SHP77 treated with DMSO at 0.1 percent for 48 hours (cell line): ENCODE measurements at places on chromosomes 4 and X.

GRCh38 chr4:106264331-106264728, 51.7 kb downstream of the TBCK start:
- DNase-seq, result no peak

DNA sequence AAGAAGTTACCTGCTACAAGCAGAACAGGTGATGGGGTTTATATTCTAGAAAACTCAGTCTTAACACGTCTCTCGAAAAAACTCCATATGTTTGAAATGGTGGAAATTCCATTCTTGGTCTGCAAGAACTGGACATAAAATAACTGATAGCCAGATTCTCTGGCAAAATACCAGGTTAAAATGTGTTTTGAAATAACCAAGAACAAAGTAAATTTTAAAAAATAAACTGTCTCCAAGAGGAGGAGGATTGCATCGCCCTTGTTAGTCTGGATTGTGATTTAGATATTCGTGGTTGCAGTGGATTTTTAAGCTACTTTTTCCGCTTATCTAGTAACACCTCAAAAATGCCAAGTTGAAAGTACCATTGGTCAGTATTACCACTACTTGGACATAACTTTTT, 40.8 kb downstream of the CENPU start:
- no peak for DNase-seq

DNA sequence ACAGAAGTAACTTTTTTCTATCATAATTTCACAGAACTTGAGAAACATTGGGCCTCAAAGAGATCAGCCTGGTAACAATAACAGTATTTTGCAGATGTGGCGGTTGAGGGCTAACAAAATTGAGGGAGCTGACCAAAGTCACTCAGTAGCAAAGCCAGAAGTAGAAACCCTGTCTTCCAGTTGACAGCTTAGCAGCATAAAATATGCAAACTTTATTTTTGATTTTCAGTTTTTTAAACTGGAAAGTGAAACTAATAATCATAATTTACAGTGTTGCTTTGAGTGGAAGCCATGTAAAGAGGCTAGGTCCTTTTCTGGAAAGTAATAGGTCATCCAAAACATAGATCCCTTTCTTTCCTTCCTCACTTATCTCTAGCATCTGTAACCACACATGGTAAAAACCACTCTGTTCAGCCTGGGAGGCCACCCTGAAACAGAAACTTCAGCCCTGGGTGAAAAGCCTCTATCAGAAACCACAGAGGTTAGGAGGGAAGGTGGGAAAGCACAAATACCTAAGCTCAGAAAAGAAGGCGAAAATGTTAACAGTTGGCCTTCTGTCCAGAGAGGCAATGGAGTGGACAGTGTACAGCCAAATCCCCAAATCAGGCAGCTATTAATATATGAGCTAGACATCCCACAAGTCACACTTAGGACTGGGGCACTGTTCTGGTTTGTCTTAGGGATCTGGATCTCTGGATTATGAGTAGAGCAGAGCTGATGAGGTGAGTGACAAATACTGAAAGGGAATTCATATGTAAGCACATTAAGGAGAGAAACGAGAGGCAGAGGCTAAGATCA, 61.1 kb upstream of the ARSJ start:
- DNase-seq, result no peak

DNA sequence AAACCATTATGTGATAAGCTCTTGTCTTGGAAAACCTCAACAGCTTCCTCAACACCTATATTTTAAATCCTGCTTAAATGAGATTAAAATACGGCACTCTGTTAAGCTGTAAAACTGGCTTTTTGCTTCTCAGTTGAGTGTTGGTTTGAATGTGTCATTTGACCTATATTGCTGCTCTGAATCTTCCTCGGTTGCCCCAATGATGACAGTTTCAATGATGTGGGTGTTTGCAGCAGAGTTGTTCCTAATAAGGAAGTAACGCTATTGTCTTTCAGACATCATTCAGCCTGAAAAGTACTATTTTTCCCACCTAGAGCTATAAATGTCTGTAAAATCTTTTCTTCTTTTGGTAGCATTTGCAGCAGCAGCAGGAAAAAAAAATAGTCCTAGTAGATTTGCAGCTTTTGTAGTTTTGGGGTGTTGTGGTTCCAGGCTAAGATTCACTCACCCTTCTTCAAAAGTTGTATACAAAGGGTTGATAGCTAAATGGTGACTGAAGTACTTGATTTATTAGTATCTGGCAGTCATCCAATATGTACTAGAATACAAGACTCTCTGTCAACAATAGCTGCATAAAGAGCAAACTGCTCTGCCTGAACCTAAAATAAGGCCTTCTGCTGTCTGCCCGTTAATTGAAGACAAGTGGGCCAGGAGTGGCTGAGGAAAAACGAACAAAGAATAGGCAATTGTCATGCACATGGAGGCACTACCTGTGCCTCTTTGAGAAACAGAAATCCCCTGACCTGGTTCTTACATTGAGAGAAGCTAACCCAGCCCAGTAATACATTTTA, 333.1 kb downstream of the IL1RAPL1 start:
- DNase-seq, result peak; percentile 52

- no peak for DNase-seq
These were observed 58.8 kb downstream of the SPINK2 start for GRCh38 chr4:56762484-56763250.

DNA sequence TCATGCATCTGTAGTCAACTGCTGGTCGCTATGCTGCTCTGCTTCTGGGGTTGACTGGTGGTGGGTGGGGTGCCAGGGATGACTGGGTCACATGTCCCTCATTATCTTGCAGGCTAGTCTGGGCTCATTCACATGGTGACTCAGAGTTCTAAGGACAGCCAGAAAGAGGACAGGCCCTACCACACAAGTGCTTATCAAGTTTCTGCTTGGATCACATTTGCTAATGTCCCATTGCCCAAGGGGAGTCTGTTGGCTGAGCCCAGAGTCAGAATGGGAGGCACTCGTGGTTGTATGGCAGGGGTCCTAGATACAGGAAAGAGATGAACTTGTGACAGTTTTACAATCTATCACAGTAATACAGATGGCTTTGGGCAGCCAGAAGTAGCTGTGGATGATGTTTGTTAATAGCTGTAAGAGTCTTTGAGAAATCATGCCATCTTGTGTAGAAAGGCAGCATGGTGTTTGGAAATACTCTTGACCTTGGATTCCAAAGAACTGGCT, 221.3 kb downstream of the GPAT3 start:
- DNase-seq, result no peak

GRCh38 chr4:55175779-55176231, 50.4 kb upstream of the KDR start:
- no peak for DNase-seq

- no peak for DNase-seq
These were observed 1002.3 kb downstream of the FAM133A start for GRCh38 chrX:94676285-94676684.

DNA sequence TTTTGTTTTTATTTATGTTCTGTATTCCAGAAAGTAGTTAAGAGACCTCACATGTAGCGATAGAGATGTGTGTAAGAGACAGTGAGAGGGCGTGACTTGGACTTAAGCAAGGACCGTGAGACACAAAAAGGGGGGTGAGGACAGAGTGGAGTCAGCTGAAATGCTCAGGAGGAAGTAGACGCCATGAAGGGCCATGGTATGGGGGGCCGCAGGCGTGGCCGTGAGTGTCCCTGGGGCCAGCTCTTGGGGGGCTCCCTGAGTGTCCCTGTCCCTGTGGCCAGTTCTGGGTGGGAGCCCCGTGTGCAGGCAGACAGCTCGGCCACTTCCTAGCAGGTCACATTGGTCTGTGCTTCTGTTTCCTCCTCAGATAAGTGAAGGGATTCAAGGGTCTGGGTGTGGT, 23.0 kb upstream of the MSANTD1 start:
- DNase-seq, result no peak

DNA sequence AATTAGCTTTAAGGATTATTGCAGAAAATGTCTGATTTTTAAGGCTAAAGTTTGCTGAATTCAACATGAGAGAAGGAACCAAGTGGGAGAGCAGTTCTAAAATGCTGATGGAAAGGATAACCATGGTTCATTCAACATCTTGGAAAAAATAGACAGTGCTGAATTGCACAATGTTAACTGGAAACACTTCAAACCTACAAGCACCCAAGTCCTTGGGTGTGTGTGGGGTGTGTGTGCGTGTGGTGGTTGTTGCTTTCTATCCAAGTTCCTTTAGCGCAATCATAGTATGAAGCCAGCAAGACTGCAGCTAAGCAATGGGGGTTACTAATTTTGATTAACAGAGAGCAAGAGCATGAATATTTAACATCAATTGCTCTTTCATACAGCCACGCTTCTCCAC, 29.3 kb upstream of the SCOC start:
- DNase-seq, result no peak

- DNase-seq, result no peak
These were observed 56.0 kb downstream of the VGLL1 start for GRCh38 chrX:136588036-136588435.

DNA sequence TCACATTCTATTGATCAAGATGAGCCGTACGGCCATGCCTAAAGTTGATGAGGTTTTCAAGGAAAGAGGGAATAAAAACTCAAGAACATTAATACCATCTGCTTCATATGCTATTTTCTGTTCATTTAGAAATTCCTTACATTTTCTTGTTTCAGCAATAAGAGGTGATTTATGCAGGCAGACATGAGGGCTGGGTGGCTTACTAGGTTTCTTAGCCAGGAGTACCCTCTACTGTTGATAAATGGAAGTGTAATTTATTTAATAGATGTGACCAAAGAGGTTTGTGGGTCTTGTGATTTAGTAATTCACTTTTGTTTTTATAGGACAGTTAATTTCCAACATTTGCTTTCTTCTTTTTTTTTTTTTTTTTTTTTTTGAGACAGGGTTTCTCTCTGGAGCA, 6.4 kb upstream of the SMIM9 start:
- peak; percentile 10 for DNase-seq

GRCh38 chr4:152535360-152535902, 461 bp downstream of the FBXW7 start:
- DNase-seq, result no peak

GRCh38 chrX:19774905-19775304, 112.5 kb downstream of the SH3KBP1 start:
- no peak for DNase-seq

GRCh38 chr4:109065006-109065405, 237.5 kb downstream of the COL25A1 start:
- no peak for DNase-seq

- no peak for DNase-seq
These were observed 109.9 kb downstream of the DLG3 start for GRCh38 chrX:70554523-70554922.

DNA sequence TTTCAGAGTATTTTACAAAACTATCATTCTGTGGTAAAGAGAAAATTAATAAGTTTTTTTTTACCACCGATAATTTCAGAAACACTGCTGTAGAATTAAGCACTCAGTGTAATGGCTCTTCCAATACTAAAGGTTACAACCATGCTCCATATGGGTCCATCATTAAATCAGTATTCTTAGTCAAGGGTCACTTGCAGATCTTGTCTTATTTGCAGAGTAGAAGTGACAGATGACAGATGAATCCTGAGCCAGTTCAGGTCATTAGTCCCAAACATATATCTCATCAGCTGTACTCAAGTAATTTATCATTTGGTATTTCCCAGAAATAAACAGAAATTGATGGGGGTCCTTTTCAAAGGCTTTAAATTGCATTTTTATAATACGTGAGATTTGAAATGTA, 182.9 kb downstream of the CFAP47 start:
- no peak for DNase-seq

- no peak for DNase-seq
These were observed 39.4 kb downstream of the CENPE start for GRCh38 chr4:103158760-103159159.

DNA sequence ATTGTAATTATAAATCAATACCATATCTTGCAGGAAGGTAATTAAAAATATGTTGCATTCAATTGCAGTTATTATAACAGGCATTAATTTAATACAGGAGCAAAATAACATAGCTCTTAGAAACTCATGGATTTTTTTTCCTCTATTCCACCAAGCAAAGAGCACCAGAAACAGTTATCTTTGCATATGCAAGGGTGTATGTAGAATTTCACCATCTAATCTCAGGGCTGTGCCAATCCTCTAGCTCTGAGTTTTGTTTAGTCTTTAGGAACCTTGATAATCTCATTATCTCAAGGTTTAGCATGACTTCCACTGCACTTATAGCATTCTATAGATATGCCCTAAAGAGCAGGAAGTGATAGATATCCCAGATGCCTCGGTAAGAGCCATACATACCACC, 197.5 kb downstream of the VEGFC start:
- no peak for DNase-seq

DNA sequence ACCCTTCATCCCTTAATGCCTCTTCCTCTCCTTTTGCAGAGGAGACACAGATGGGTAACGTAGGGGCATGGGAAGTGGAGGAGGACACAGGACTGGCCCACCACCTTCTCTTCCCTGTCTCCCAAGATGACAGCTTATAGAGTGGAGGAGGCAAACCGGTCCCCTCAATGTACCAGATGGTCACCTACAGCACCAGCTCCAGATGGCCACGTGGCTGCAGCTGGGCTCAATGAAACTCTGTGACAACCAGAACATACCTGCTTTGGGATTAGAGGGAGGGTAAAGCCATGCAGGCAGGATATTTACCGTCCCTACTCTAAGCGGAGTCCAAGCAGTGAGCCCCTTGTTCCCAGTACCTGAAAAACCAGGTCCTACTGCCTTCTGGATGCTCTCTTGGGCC, 7.5 kb upstream of the KLHL15 start:
- DNase-seq, result no peak

DNA sequence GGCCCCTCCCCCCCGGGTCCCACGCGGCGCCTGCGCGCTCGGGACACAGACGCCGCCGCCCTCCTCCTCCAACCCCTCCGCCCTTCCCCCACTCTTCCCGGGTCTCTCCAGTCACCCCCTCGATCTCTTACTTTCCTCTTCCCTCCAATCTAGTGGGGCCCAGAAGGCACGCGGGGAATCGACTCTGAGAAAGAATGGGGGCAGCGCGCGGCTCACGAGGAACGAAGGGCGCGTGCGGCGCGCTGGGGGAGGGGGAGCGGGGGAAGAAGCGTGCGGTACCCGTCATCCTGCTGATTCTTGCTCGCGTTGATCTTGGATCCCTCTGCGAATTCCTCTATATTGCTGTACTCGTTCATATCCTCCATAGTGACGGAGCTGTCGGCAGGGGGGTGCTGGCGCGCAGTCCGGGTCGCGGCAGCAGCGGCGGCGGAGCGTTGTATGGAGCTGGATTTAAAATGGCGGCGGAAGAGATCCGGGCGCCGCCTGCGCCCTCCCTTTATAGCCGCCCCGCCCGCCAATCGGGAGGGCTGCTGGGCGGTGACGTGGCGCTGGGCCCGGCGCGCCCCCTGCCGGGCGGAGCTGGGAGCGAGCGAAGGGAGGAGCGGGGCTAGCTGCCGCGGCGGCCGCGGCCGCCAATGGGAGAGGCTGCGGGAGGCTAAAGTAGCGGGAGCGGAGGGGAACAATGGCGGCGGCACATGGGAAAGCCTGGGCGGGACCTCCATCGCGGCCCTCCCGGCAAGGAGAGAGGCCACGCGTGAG, 1.1 kb downstream of the HNRNPDL start:
- DNase-seq, result peak; percentile 47

DNA sequence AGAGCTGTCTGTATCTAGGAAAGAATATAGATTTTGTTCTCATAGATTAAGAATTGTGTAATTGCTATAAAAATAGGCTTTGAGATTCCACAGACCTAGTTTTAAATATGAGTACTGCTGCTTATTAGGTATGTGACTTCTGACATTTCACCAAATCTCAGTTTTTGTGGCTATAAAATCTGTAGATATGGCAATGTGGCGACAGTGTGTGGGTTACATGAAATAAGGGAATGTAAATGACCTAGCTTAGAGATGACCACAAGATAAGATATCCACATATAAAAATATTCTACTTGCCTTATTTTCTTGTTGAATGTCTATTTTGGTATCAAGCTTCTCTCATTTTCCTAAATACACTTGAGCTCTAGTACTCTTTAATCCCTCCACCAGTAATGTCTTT, 193.8 kb downstream of the UNC5C start:
- DNase-seq, result no peak
